ENCODE measurements at places on chromosomes 11 and 22.

- no peak for DNase-seq
Measured at GRCh38 chr11:35013514-35014233, 97.3 kb downstream of the PDHX start.

- peak; percentile 62 for DNase-seq
Measured at GRCh38 chr22:20319041-20319744, 667 bp downstream of the DGCR6L start.

- no peak for DNase-seq
Measured at GRCh38 chr11:100890789-100891188, 203.7 kb downstream of the ARHGAP42 start.

DNA sequence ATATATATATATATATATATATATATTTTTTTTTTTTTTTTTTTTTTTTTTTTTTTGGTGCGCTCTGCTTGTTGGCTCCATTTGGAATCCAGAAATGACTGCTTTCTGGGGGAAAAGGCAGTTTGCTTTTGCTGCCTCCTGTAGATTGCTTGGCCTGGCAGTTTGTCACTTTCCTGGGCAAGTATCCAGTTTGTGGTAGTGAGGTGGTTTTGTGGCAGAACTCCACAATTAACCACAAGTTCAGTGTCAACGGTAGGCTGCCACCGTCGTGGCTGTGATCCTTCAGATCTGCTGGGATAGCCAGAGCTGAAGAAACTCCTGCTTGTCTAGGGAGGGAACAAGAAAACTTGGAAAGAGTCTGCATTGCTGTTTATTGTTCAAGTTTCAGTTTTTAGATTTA lies 5.0 kb upstream of the PDE3B start:
- no peak for DNase-seq

GRCh38 chr11:118785362-118785761 lies 5.6 kb downstream of the DDX6 start:
- no peak for DNase-seq

DNA sequence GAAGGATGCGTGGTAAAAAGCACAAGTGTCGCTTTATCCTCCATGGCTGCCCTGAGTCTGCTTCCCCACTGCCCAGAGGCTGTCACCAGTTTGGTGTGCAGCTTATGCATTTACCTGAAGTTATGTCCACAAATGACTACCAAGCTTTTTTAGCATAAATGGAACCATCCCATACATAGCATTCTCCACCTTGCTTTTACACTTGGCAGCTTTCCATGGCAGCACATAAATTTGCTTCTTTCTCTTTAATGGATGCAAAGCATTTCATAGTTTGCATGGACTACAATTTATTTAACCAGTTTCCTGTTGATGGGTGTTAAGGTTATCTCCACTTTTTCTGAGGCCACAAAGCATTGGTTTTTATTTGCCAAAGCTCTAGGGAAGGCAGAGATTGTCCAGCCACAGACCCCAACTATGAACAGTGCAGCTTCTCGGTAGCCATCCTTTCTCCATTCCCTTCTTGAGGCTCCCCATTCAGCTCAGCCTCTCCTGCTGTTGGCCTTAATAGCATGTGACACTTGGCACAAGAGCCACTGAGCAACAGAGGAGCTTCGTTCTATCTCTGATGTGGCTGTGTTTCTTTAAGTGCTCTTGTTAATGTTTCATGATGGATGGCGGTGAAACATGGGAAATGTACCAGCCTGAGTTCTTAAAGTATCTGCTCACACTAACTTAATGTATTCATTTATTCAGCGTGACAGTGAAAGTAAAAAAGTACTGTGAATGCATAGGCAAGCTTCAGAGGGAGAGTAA lies 59.8 kb upstream of the NAV2 start:
- no peak for DNase-seq

GRCh38 chr22:27705408-27706080 lies 96.0 kb downstream of the MN1 start:
- no peak for DNase-seq

DNA sequence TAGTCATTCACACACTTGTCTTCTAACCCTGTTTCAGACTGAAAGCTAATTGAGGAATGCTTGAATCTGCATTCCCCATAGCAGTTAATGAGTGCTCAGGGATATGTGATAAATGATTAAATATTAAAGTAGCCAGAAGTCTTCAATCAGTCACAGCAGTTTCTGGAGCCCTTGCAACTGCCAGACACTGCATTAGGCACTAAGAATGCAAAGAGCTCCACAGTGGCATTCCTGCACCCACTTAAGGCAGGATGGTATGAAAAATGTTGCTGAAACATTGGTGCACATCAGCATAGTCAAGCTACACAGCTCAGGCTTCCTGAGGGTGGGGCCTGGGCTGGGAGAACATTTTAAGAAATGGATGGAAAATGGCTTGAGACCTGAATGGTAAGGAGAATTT lies 6.5 kb downstream of the DTX4 start:
- no peak for DNase-seq

GRCh38 chr11:9178716-9179115 lies 86.4 kb downstream of the DENND5A start:
- DNase-seq = no peak

DNA sequence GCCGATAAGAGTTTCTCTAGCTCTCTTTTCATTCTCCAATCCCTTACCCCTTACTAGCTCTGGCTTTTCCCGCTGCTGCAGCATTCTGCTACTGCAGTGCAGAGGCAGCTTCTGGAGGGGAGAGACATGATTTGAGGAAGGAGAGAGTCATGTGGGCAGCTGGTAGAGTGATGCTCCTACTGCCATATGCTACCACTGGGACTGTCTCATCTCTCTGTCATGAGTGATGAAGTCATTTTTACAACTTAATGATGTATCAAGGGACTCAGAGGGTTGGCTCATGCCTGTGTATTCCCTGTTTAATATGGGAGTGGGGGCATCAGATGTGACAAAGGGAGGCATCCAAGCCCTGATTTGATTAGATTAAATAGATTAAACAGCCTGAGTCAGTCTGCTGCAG lies 11.3 kb downstream of the SLC17A6 start:
- no peak for DNase-seq

DNA sequence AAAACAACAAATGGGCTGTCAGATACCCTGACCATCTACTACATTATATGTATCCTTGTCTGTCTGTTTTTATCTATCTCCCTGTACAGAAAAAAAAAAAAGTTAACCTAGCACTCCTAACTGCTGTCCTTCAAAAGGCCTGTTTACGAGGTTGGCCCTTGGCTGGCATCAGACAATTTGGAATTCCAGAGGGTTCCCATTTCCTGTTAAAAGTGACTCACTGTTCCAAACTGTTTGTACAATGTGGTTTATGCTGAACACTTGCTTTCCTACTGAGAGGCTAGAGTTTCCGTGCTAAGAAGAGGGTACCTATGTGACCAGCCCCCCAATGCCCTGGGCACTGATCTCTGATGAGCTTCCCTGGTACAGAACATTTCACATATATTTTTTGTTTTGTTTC lies 65.9 kb upstream of the HMGXB4 start:
- no peak for DNase-seq

GRCh38 chr11:13446444-13446843 lies 16.6 kb downstream of the BTBD10 start:
- no peak for DNase-seq

DNA sequence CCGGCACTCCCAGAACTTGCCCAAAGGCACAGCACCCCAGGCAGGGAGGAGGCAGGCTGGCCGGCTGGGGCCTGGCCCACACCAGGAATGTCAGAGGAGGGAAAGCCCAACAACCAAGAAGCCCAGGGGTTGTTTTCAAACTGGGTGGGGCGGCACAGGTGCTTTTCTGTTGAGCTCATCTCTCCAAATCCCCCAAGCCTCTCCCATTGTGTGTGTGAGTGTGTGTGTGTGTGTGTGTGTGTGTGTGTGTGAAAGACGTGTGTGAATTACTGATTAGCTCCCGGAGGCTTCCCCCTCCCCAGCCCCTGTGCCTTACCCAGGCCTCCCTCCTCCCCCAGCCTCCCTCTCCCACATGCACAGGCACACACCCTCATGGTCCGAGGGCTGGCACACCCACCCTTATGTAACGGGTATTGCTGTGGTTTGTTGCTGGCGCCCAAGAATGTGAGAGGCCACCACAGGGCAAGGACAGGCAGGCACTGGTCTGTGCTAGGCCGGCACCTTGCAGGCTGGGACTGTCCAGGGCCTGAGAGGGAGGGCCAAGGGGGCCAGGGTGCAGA lies 15.9 kb downstream of the TRIM29 start:
- no peak for DNase-seq

DNA sequence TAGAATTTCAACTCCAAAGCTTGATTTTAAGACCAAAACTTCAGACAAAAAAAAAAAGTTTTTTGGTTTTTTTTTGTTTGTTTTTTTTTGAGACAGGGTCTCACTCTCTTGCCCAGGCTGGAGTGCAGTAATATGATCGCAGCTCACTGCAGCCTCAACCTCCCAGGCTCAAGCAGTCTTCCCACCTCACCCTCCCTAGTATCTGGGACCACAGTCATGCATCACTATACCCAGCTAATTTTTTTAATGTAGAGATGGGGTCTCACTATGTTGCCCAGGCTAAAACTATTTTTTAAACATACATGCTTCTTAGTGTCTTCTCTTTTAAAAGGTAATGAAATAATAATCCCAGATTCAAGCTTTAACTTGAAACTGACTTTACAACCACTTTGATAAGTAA lies 35.4 kb upstream of the GRK2 start:
- no peak for DNase-seq

DNA sequence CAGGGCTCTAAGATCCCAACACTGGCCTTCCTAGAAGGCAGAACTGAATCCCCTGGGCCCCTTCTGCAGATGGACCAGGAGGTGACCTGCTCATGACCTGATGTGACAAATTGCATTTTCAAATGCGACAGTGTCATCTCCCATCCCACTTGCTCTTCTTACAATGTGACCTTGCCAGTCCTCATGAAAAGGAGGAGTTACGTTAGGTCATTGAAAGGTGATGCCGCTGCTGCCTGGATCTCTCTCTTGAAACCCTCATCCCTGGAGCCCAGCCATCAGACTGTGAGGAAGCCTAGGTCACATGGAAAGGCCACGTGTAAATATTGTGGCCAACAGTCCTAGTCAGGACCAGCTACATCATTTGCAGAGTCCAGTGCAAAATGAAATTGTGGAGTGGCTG lies 5.7 kb upstream of the C1QTNF4 start:
- DNase-seq = no peak

DNA sequence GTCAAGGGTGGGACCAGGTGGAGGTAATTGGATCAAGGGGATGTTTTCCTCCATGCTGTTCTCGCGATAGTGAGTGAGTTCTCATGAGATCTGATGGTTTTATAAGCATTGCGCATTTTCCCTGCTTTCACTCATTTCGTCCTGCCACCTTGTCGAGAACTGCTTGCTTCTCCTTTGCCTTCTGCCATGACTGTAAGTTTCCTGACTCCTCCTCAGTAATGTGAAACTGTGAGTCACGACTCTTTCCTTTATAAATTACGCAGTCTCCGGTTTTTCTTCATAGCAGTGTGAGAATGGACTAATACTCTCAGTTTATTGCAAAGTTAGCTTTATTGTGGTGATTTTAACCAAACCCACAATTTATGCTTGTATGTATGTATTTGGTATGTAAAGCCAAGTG lies 878.5 kb upstream of the ANO3 start:
- no peak for DNase-seq

GRCh38 chr22:25420471-25420924 lies 144.0 kb upstream of the GRK3 start:
- DNase-seq = no peak

GRCh38 chr11:115652496-115652895 lies 148.3 kb upstream of the CADM1 start:
- DNase-seq = no peak

DNA sequence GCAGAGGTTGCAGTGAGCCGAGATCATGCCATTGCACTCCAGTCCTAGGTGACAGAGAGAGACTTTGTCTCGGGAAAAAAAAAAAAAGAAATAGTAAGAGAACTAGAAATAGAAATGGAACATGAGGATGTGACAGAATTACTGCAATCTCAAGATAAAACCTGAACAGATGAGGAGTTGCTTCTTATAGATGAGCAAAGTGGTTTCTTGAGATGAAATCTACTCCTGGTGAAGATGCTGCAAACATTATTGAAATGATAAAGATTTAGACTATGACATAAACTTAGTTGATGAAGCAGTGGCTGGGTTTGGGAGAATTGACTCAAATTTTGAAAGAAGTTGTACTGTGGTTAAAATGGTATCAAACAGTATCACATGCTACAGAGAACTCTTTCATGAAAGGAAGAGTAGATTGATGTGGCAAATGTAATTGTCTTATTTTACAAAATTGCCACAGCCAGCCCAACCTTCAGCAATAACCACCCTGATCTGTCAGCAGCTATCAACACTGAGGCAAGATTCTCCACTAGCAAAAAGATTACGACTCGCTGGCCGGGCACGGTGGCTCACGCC lies 13.7 kb downstream of the XNDC1N start:
- no peak for DNase-seq

DNA sequence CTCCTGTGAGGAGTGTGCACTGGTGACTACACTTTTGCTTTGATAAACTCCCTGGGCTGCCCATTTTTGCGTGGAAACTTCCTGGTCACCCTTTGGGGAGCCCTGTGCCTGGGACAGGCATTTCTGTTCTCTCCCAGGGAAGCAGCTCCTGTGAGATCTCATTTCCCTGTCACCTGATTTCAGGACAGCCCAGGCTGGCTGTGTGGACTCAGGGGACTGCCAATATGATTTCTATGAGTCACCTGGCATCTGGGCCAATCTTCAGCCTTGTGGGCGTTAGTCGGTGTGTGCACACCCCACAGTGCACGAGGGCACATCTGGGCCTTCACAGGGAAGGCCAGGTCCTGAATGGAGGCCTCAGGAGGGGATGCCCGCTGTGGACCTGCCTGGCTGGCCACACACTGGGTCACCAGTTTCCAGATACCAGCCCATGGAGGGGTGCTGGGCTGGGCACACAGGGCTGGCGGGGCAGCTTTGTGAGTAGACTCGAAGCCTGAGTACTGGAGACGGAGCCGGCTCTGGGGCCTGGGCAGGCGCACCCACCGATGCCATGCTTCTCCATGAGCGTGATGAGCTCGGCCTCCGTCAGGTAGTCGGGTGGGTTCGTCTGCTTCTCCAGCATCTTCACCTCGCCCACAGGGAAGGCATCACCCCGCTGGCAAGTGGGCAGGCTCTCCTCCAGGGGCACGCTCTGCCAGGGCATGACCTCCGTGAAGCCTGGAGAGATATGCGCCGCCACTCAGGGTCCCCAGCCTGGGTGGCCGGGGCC lies 9.4 kb upstream of the PPM1F start:
- DNase-seq = no peak

- no peak for DNase-seq
Measured at GRCh38 chr11:102241026-102241425, 76.3 kb upstream of the BIRC3 start.

GRCh38 chr11:123241294-123241693 lies 46.2 kb upstream of the CLMP start:
- no peak for DNase-seq
